HFFc6 (cell line): ENCODE measurements at places on chromosomes 3 and 15.

DNA sequence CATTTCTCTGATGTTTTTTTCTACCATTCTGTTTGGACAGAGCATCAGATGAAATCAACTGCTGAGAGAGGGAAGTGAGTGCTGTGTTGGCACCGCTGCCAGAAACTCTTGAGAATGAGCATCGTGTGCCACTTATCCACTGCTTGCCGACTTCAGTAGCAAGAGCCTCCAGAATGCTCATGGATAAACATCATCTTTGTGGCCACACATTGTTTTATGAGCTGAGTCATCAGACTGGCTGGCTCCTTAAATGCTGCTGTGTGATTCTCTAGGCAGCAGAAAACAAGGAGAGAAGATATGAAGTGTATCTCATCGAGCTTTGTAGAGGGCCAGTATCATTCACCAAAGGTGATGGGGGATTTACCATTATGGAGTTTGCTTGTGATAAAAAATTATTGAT lies 3.4 kb upstream of the DOCK3 start:
- peaks cover 18% of the 10 kb centered on the region for H3K27me3 ChIP-seq
- H3K4me1 ChIP-seq = peaks cover 43% of the 10 kb centered on the region
- no peaks in the 10 kb centered on the region; the same call in 1 of the 2 replicates for H3K36me3 ChIP-seq
- no peak overlapping the region for H3K4me3 ChIP-seq
- H3K27ac ChIP-seq = peak overlapping the region; percentile 51; the same call in 1 of the 2 replicates
- DNase-seq = peak; percentile 97

DNA sequence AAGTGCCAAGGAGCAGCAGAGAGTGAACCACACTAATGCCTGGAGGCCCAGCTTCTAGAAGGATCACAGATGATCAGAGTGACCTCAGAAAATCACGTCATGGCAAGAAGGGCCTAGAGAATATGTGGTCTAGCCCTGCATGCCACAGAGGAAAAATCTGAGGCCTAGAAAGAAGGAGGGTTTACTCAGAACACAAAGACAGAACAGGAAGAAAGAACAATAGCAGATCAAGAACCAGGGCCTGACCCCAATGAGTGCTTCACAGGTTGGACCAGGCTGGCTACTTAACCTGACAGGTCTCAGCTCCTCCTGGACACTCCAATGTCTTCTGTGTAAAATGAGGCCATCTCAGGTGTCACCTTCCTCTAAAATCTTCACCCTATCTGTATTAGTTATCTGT lies 14.2 kb downstream of the RAB6B start:
- H3K4me3 ChIP-seq = no peak overlapping the region
- H3K27me3 ChIP-seq = peaks cover 25% of the 10 kb centered on the region
- DNase-seq = no peak

DNA sequence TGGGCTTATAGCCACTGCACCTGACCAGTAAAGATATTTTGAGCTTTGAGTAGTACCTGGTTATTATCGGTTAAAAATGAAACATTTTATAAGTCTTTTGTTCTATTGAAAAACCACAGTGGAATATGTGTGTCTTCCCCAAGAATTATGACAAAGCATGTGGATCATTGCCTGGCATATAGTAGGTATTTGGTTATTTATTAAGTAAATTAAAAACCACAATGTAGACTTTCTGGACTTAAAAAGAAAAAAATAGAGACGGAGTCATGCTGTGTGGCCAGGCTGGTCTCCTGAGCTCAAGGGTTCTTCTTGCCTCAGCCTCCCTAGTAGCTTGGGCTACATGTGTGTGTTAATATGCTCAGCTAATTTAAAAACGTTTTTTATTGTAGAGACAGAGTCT lies 43.5 kb downstream of the UBE2E2 start:
- H3K36me3 ChIP-seq = no peaks in the 10 kb centered on the region
- H3K27me3 ChIP-seq = no peaks in the 10 kb centered on the region; the same call in 1 of the 2 replicates
- no peak overlapping the region for H3K4me3 ChIP-seq
- no peak overlapping the region for H3K27ac ChIP-seq
- H3K4me1 ChIP-seq = peaks cover 36% of the 10 kb centered on the region

DNA sequence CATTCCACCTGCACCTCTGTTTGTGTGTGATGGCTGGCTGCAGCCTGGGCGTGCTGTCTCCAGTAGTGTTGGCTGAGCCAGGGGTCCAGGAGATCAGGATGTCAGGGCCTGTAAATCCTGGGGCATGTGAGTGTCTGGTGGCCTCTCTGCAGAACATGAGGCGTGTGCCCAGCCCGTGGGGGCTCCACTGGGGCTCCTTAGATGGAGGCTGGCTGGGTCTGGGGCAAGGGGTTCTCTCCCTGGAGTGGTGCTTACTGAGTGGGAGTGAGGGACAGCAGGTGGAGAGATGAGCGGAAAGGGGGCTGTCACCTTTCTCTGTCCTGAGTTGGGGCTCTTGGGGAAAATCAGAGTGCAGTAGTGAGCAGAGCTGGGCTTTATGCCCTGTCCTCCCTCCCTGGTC lies 152.2 kb downstream of the CHDH start:
- no peak overlapping the region for H3K27ac ChIP-seq
- H3K4me1 ChIP-seq = 0 out of 2 replicates have a peak, but pooled peaks cover 6% of the 10 kb centered on the region
- no peak overlapping the region for H3K4me3 ChIP-seq
- H3K27me3 ChIP-seq = peaks cover 28% of the 10 kb centered on the region

DNA sequence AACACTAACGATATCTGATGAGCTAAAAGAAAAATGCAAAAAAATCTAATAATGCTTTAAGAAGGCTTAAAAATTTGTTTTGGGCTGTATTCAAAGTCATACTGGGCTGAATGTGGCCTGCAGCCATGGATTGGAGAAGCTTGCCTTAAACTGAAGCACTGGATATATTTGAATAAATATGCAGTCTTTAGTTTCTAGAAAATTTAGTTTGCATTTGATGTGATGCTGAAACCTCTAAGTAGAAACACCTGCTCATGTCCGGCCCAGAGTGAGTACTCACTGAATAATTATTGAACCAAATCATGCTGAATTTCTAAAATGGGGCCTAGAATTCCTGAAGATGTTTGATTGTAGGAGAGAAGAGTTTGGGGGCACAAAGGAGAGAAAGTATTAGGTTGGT lies 43.9 kb downstream of the ABHD5 start:
- DNase-seq = no peak
- H3K27ac ChIP-seq = no peak overlapping the region
- H3K4me1 ChIP-seq = peaks cover 61% of the 10 kb centered on the region
- H3K4me3 ChIP-seq = no peak overlapping the region
- no peaks in the 10 kb centered on the region for H3K36me3 ChIP-seq
- peaks cover 2% of the 10 kb centered on the region; the same call in 1 of the 2 replicates for H3K27me3 ChIP-seq

GRCh38 chr3:128804017-128804810 lies 75.2 kb upstream of the ACAD9 start:
- H3K4me3 ChIP-seq = peak overlapping the region; percentile 60
- peak overlapping the region; percentile 79 for H3K27ac ChIP-seq
- no peak for DNase-seq
- no peaks in the 10 kb centered on the region; the same call in 1 of the 2 replicates for H3K27me3 ChIP-seq
- H3K36me3 ChIP-seq = peaks cover 60% of the 10 kb centered on the region

GRCh38 chr3:107458871-107459270 lies 63.9 kb upstream of the BBX start:
- H3K27me3 ChIP-seq = peaks cover 12% of the 10 kb centered on the region; the same call in 1 of the 2 replicates
- H3K4me3 ChIP-seq = no peak overlapping the region
- no peak for DNase-seq
- no peaks in the 10 kb centered on the region for H3K36me3 ChIP-seq
- no peak overlapping the region for H3K27ac ChIP-seq

DNA sequence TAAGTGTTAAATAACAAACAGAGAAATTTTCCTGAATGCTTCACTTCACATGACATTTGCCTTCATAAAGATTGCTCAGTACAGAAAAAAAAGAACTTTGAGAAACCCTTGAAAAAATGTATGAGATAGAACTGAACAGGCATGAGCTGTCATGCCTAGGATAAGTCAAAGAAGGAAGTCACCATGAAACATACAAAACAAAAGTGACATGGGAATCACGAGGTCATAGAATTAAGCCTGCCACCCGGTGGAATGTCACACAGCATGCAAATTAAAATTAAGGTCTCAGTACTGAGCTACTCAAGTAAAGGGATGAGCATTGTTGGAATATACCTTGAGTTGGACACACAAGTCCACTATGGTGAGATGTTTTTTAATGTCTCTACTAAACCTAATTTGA lies 652.5 kb upstream of the NECTIN3 start:
- no peak for DNase-seq
- no peaks in the 10 kb centered on the region for H3K27me3 ChIP-seq
- H3K36me3 ChIP-seq = peaks cover 20% of the 10 kb centered on the region
- peak overlapping the region; percentile 83 for H3K27ac ChIP-seq
- peaks cover 62% of the 10 kb centered on the region for H3K4me1 ChIP-seq

DNA sequence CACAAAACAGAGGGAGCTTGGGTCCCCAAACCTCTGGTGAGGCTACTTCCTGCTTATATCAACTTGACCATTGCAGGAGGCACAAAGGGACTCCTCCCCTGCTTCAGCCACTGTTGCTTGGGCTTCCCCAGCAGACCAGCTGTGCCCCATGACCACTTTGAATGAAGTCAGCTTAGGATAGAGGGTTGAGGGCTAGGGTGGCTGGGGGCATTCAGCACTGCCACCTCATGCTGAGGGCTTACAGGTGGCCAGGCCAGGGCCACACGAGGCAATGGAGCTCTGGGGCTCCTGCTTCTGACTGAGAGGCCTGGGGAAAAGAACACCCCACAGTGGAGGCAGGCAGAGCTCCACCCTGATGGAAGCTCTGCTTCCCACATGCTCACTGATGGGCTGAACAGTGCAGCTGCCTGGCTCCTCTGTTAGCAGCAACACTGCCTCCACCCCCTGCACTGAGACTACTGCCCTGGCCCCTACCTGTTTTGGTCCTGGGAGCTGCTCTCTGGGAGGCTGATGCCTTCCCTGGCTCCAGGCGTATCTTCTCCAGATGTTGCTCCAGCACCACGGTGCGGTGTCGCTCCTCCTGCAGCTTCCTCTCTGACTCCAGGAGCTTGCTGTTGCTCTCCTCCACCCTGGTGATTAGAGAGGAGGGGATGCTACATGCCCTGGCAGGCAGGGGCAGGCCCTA lies 10.2 kb upstream of the HHATL start:
- H3K4me3 ChIP-seq = no peak overlapping the region
- H3K27me3 ChIP-seq = peaks cover 42% of the 10 kb centered on the region
- no peaks in the 10 kb centered on the region for H3K4me1 ChIP-seq
- H3K27ac ChIP-seq = no peak overlapping the region
- H3K36me3 ChIP-seq = no peaks in the 10 kb centered on the region
- no peak for DNase-seq

DNA sequence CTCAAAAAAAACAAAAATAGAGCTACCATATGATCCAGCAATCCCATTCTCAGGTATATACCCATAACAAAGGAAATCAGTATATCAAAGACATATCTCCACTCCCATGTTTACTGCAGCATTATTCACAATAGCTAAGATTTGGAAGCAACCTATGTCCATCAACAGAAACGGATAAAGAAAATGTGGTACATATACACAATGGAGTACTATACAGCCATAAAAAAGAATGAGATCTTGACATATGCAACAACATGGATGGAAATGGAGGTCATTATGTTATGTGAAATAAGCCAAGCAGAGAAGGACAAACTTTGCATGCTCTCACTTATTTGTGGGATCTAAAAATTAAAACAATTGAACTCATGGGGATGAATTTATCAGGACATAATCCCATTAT lies 19.6 kb downstream of the PEAK1 start:
- H3K4me3 ChIP-seq = no peak overlapping the region
- H3K36me3 ChIP-seq = peaks cover 50% of the 10 kb centered on the region
- H3K27ac ChIP-seq = no peak overlapping the region
- peaks cover 42% of the 10 kb centered on the region for H3K4me1 ChIP-seq

DNA sequence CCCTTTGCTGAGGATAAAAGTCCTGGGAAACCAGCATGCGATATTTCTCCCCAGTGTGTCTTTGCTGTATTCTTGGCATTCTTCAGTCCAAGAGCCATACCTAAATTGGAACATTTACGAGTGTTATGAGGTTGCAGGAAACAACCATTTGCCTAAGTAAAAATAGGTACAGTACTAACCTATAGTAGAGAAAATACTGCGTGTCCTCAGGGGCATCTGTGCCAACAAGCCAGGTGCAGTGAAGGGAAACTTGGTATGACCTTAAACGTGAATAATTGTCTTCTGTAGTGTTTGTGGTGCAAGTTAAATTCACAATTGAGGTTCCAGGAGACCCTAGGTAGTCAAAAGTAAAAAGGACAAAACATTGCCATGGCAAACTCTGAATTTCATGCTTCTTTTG lies 12.2 kb downstream of the IL5RA start:
- no peaks in the 10 kb centered on the region for H3K4me1 ChIP-seq
- no peak overlapping the region for H3K27ac ChIP-seq
- DNase-seq = no peak
- peaks cover 2% of the 10 kb centered on the region for H3K27me3 ChIP-seq

DNA sequence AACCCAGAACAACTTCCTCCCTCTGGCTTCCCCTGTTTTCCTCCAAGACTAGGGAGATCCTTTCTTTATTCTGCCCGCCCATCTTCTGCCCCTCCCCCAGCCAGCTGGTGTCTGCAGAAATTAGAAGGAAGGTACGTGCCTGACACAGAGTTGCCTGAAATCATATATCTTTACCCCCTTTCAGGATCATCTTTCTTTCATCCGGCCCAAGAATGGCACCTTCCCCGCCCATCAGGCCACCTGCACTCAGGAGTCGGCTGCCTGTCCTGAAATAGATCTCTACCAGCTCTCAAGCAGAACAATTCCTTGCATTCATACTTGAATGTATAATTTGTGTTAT lies 133.7 kb downstream of the VGLL4 start:
- peak overlapping the region; percentile 81 for H3K27ac ChIP-seq
- peaks cover 53% of the 10 kb centered on the region for H3K4me1 ChIP-seq
- H3K4me3 ChIP-seq = peak overlapping the region; percentile 68
- H3K36me3 ChIP-seq = peaks cover 10% of the 10 kb centered on the region
- no peaks in the 10 kb centered on the region; the same call in 1 of the 2 replicates for H3K27me3 ChIP-seq
- no peak for DNase-seq

GRCh38 chr3:41118461-41119390 lies 80.6 kb upstream of the CTNNB1 start:
- peaks cover 20% of the 10 kb centered on the region for H3K4me1 ChIP-seq
- H3K27ac ChIP-seq = peak overlapping the region; percentile 61; the same call in 1 of the 2 replicates
- no peak overlapping the region for H3K4me3 ChIP-seq

- H3K36me3 ChIP-seq = no peaks in the 10 kb centered on the region
- H3K4me3 ChIP-seq = no peak overlapping the region
- DNase-seq = peak; percentile 40
Measured at GRCh38 chr3:50428007-50428633, 68.8 kb upstream of the TMEM115 start.

DNA sequence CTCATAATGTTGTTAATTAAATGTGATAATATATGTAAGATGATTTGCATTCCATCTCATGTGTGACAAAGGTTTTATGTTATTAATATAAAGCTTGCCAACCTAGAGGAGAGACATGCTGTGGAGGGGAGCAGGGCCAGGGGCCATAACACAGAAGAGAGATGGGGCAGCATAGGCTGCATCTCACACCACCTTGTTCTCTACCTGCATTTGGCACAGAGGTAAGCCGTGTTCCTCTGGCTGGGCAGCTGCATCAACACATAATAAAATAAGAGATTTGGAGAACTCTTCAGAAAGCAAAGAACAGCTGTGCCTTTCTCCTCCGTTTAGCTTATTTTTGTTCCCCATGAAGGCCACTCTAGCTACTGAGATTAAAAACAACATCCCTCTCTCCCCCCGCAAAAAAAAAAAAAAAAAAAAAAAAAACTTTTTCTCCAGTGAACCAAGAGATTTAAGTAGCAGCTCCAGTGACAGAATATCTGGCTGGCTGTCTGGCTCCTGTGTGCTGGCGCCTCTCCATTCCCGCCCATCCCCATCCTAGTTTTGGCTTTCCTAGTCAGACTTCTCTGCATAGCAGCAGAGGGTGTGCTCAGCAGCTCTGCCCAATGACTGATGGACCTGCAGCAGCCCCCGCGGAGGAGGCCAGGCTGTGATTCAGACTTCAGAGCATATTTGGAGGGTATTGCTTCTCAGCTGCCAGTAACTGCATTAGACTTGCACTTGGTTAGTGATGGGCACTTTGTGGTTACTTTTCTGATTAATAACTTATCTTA lies 52.2 kb upstream of the STXBP5L start:
- peak overlapping the region; percentile 50; the same call in 1 of the 2 replicates for H3K4me3 ChIP-seq
- peak overlapping the region; percentile 83 for H3K27ac ChIP-seq
- H3K27me3 ChIP-seq = peaks cover 7% of the 10 kb centered on the region
- H3K4me1 ChIP-seq = peaks cover 66% of the 10 kb centered on the region
